ENCODE measurements at places on chromosomes 6 and 20. TPM values are rescaled to one million over a fixed set of nuclear protein-coding genes. Genes with fewer than 3 reads are reported as not detected.

The TLDC2 gene
- total RNA-seq: not detected

The GGTLC1 gene
- not detected for total RNA-seq

The MED20 gene
- 49.4 TPM for total RNA-seq

The ZNF318 gene
- total RNA-seq: 4.7 TPM

The KCNK17 gene
- not detected for total RNA-seq

The EEF1A2 gene
- total RNA-seq: 233 TPM

The TCF15 gene
- not detected for total RNA-seq

The C20orf141 gene
- not detected for total RNA-seq

The IL20RA gene
- total RNA-seq: not detected

The TINAG gene
- not detected for total RNA-seq

The TMC2 gene
- total RNA-seq: not detected

The CBLN4 gene
- total RNA-seq: not detected

The MATN4 gene
- total RNA-seq: not detected

The HLA-B gene
- total RNA-seq: 677 TPM

The PRSS16 gene
- total RNA-seq: 3.4 TPM

The NR2E1 gene
- total RNA-seq: 0.39 TPM

The PROKR2 gene
- not detected for total RNA-seq

The JPH2 gene
- total RNA-seq: not detected

The PEX3 gene
- total RNA-seq: 14.9 TPM

The TAAR1 gene
- not detected for total RNA-seq

The MYLK2 gene
- total RNA-seq: 0.14 TPM

The GNMT gene
- not detected for total RNA-seq

The XKR7 gene
- total RNA-seq: not detected

The ZSCAN16 gene
- 9.9 TPM for total RNA-seq

The KCNS1 gene
- total RNA-seq: not detected

The CPXM1 gene
- total RNA-seq: not detected

The TSHZ2 gene
- 1.4 TPM for total RNA-seq

The TAF4 gene
- total RNA-seq: 2.0 TPM

The PI3 gene
- not detected for total RNA-seq

The TRIM10 gene
- total RNA-seq: not detected

The SYNDIG1 gene
- total RNA-seq: 0.47 TPM

The DEFB121 gene
- not detected for total RNA-seq

The FRK gene
- 0.21 TPM for total RNA-seq

The KIF25 gene
- total RNA-seq: 0.51 TPM
